ENCODE measurements at places on chromosomes 3 and 15.

GRCh38 chr3:194928831-194929577 is 243.3 kb downstream of the FAM43A start:
- DNase-seq = no peak

DNA sequence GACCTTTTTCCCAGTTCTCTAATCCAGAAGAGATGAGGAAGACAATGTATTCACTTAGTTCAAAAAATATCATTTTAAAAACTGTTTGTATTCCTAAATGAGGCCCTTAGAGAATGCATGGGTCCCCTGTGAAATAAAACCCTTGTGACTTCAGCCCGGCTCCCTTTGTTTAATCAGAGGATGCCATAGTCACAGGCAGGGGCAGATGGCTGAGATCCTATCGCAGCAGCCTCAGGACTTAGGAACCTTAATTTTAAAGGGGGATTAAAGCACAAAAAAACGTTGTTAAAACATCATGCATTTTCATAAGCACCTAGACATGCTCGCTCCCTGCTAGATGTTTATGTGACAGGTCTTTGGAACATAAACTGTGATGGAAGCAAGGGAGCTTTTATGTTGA is 176.6 kb downstream of the IL20RB start:
- DNase-seq = no peak

DNA sequence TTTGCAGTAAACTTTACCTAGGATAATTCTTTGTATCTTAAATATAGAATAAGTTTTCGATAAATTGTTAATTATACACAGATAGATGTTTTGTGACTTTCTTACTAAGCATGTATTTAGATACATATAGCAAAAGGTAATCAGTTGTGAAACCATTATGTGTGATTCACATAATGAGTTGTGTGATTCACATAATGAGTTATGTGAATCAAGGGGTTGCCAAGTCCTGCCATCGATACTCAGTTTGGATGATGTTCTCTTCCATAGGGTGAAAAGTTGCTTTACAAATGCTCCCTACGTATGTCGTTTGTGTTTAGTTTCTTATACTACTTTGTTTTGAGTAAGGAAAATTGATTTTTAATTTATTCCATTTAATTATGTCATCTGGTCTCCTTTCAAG is 682.1 kb downstream of the MECOM start:
- DNase-seq = no peak

DNA sequence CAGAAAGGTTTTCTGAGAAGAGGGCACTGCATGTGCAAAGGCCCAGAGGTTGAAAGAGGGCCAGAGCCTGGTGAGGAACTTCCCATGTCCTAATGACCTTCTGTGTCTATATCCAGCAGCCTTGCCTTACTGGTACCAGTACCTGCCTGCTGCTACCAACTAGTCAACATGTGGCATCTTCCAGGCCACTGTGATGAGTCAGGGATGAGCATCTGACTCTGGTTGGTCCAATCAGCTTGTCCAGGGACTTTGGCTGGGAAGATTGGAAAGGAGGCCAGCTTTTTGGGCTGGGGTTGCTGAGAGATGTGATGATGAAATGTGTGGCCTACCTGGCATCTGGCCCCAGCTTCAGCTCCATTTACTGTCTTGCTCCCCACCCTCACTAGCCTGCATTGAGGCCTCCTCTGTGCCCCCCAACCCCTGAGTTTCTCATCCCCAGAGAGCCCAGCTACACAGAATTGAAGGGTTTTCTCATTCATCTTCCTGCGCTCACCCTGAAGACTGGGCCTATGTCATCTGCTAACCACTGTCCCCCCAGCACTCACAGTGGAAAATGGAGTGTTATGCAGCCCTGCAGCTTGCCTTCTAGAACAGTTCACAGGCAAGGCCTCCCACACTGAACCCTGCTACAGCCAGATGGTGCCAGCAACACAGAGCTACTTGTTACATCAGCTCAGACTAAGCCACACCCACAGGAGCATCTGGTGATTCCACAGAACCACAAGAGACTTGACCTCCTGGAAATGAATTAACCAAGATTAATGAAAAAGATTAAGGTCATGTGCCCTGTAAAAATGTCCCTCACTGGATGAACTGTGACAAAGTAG is 1.3 kb upstream of the TWF2 start:
- no peak for DNase-seq

Measured in stimulated activated CD8-positive, alpha-beta memory T cell treated with anti-CD3 and anti-CD28 coated beads, Interleukin-2, amount 100 ng/mL, for 48 hours (primary cell).